ENCODE measurements at places on chromosomes 7 and 10.
A peak's percentile ranks its signal among the peaks of the same experiment; 100 is the strongest.

DNA sequence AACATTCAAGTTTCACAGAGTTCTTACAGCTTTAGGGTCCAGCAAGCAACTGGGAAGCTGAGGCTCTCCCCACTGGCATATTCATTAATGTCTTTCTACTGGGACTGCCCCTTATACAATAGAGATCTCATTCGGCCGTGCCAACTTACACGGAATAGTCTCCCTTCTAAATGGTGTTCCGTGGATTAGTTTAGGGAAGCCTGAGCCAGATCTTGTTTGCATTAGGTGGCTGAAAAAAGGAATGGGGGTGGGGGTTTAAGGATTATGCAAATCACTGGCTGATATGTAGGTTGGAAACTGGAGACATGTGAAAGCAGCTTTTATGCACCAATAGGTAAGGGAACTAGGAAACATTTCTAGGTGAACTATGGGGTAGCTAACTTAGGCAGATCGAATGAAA, 218.3 kb downstream of the TRIL start:
- no peak for DNase-seq

- no peak for DNase-seq
These were observed 149.3 kb downstream of the ELFN1 start for GRCh38 chr7:1819259-1819841.

DNA sequence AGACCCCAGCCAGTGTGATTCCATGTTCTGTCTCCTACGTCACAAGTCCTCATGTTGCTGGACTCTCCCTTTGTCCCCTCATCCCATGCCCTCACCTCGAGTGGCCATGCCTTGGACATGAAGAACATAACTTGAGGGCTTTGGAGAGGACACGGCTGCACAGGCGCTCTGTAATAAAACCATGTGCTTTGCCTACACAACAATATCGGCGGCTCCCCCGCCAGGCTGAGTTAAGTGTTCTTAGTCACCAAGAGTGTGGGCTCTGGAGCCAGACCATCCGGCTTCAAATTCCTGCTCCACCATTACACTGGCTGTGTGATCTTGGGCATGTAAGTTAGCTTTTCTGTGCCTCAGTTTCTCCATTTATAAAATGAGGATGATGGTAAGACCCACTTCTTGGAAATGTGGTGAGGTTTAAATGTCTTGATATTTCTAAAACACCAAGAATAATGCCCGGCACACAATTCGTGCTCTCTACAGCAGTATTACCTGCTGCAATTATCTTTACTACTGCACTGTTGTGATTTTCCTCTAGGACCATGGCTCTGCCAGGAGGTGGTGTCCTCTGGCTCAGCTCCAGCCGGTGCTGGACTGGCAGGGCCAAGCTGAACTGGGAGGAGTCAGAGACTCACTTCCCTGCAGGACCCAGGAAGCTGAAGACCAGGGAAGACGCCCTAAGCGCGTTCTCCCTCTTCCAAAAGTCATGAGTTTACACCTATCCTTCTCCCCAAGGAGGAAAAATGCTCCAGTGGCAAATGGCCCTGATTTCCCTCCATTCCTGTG, 15.7 kb downstream of the SLIT1 start:
- DNase-seq, result no peak

DNA sequence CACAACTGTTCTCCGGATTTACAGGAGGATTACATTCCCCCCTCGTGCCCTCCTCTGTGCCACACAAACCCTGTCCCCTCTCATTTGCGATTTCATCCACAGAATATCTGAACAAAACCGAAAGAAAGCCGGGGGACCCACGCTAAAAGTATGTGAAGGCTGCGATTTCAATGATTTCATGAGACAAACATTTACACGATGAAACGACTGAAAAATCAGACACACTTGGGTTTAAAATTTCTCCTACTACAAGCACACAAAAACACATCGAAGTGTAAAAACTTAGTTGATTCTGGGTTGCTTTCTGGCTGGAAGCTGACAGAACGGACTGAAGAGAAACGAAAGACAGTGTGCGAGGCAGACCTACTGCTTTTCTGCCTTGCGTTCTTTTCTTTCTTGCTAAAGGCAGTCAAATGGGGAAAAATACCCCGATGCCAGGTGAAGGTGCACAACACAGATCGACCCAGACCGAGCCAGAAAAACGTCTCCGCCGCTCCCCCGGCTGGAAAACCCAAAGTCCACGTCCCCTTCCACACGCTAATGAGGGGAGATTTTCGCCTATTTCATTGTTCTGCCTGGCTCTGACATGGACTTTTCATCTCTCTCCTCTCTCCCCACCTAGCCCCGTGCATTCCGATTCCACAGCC, 1.2 kb downstream of the HIPK2 start:
- peak; percentile 51 for DNase-seq

- no peak for DNase-seq
These were observed 42.1 kb upstream of the CXCL12 start for GRCh38 chr10:44427037-44427436.

DNA sequence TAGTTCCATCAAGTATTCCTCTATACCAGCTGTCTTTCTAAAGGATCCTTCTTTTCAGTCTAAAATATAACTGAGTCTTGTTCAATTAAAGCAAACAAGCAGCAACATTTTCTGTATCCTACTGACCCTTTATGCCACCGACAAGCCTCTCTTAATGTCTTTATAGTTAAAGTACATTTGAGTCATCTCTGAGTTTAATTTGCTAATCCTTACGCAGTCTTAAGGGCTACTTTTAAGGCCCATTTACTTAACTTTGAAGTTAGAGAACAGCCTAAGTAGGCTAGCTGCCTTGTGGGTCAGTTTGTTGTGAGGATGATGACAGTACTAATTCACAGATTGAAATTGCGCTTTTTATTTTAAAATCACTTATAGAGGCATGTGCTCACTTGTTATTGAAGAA, 265.5 kb upstream of the FERD3L start:
- no peak for DNase-seq

DNA sequence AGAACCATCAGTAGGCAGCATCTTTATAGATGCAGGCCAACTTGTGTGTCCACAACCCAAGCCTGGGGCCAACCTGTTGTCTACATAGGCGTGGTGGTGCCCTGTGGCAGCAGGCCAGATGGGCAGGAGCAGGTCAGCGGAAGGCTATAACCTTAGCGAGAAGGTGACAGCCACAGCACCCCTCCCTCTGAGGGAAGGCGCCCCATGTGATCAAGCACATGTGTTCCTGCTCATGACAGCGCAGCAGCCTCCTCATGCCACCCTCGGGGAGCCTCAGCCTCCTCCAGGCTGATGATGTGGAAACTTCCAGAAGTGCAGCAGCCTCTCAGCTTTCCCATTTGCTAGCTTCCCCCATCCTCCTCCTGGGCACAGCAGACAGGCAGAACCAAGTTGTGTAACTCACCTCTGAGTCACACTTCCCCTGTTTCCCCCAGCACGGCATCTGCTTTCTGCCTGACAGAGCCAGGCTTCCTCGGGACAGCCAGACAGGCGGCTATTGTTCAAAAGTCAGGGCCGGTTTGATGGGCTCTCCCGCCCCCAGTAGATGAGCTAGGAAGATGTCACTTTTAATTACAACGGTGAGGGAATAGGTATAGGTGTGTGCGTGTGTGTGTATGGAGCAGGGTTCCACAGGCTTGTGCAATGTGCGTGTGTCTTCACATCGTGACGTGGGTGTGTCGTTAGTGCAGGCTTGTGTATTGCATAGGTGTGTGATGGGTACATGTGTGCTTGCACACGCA, 312.0 kb upstream of the ZMIZ1 start:
- no peak for DNase-seq

DNA sequence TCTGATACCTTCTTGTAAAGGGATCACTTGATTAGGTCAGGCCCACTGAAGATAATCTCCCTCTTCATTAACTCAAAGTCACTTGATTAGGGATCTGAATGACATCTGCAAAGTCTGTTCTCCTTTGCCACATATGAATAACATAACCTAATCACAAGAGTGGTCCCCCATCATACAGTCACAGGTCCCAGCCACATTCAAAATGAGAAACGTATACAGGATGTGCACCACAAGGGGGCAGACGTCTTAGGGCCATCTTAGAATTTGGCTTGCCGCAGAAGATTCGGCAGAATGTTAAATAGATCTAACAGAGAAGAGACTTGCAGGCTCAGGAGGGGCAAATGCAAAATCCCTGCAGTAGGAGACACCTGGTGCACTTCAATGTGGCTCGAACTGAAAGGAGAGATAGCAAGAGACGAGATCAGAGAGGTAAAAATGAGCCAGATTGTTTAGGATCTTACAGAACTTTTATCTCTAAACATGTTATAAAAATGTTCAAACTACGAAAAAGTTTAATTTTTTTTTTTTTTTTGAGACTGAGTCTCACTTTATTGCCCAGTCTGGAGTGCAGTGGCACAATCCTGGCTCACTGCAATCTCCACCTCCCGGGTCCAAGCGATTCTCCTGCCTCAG, 10.4 kb upstream of the SMC3 start:
- DNase-seq, result peak; percentile 55

- DNase-seq, result no peak
These were observed 17.6 kb downstream of the BHLHA15 start for GRCh38 chr7:98228801-98229200.

DNA sequence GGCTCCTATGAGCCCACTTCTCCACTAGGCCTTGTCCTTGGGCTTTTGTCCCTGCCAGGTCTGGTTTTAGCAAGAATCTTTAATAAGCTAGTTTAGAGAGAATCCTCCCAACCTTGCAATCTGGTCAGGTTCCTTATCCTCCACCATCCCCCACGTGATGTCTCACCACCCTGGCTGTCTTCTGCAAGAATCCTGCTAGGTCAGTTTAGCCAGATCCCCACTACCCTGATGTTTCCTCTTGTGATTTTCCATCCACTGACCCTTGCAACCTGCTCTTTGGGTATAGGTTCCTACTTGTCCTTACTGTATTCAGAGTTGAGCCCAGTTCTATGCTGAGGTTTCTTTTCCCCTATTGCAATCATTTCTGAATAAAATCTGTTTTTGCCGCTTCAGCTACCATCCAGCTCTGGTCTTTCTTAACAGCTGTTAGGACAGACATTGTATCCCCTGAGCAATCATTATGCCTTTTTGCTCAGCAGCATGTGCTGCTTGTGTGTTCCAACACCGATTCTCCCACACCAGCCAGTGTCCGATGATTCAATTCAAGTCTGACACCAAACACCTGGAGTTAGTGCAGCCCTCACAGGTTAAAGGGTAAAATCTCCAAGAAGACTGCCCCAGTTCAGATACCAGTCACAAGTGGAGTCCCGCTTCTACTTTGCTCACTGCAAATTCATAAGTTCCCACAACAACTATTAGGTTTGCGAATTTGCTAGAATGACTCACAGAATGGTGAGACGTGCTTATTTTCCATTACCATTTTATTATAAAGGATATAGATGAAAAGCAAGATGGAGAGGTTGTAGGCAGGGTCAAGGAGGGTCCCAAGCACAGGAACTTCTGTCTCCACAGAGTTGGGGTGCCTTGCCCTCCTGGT, 62.2 kb upstream of the ADCY1 start:
- no peak for DNase-seq

DNA sequence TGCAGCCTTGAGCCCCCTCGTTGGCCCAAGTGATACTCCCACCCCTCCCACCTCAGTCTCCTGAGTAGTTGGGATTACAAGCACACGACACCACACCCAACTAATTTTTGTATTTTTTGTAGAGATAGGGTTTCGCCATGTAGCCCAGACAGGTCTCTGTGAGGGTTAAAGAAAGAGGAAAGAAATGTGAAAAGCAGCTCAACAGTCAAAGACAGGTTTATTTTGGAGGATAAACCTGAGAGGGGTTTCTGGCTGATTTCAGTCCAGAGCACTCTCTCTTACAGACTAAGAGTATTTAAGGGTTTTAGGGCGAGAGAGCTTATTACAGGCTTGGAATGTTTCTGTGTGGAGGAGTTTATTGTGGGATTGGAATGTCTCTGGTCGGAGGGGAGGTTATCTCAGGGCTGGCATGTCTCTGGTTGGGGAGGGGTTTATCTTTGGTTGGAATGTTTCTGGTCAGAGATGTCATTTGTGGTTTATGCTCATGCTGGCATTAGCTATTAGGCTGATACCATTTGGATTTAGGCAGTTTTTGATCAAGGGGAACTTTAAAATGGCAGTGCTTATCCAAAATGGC, 26.1 kb upstream of the SNX10 start:
- no peak for DNase-seq

- DNase-seq, result no peak
These were observed 6.1 kb upstream of the RBM33 start for GRCh38 chr7:155638366-155638765.

DNA sequence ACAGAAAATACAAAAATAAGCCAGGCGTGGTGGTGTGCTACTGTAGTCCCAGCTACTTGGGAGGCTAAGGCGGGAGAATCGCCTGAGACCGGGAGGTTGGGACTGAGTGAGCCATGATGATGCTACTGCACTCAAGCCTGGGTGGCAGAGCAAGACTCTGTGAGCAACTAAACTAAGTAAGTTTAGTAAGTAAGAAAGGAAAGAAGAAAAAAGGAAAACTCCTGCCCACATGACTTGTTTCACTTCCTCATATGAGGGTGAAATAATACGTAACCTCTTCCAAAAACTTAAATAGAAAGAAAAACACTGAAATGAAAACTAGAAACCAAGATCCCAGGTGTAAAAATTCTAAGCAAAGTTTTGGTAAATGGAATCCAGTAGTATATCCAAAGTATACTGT, 79.6 kb downstream of the LARP4B start:
- no peak for DNase-seq

- DNase-seq, result no peak
These were observed 20.2 kb upstream of the MYL7 start for GRCh38 chr7:44161371-44161770.

DNA sequence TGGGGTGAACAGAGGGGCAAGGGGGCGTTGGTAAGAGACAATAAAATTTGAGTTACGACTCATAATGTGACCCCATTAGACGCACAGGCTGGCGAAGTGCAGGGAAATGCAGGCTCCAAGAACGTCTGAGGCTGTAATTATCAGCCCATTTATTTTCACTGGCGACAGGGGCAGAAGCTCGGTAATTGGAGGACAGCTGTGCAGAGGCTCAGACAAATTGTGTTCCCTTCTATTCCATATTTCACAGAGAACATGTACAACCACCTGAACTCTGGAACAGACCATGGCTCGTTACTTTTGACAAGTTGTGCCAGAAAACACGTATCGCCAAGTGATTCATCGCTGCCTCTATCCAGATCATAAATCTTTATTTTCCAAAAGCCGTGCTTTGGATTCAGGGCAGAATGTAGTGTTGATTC, 137.3 kb upstream of the FRMD4A start:
- no peak for DNase-seq

GRCh38 chr7:104931181-104931781, 82.7 kb upstream of the KMT2E start:
- no peak for DNase-seq

GRCh38 chr7:95690367-95690947, 81.9 kb upstream of the DYNC1I1 start:
- DNase-seq, result peak; percentile 38

GRCh38 chr10:131693766-131694165, 207.0 kb upstream of the PPP2R2D start:
- no peak for DNase-seq

GRCh38 chr10:77247031-77247990, 390.3 kb downstream of the KCNMA1 start:
- no peak for DNase-seq

- DNase-seq, result no peak
These were observed 1.0 kb downstream of the BEND7 start for GRCh38 chr10:13527864-13528122.

GRCh38 chr7:26429168-26429567, 137.5 kb downstream of the SNX10 start:
- DNase-seq, result no peak

GRCh38 chr7:22252016-22252415, 104.9 kb downstream of the RAPGEF5 start:
- DNase-seq, result no peak

All from D341Med (cell line).